ENCODE measurements at places on chromosomes 7 and 10. TPM values are rescaled to one million over a fixed set of nuclear protein-coding genes. Genes with fewer than 3 reads are reported as not detected.

PDZD7 gene
- 5.1 TPM for total RNA-seq

SRGN gene
- not detected for total RNA-seq

CDNF gene
- 0.28 TPM for total RNA-seq

PPP1R17 gene
- total RNA-seq: 2.3 TPM

SUGCT gene
- total RNA-seq: 4.3 TPM

COBL gene
- total RNA-seq: 4.2 TPM

WNT8B gene
- total RNA-seq: 0.10 TPM

MAT1A gene
- 0.52 TPM for total RNA-seq

PNLIPRP3 gene
- not detected for total RNA-seq

MCM10 gene
- total RNA-seq: 28.4 TPM

PDCD4 gene
- total RNA-seq: 17.4 TPM

GRM8 gene
- 2.1 TPM for total RNA-seq

STEAP1 gene
- 3.3 TPM for total RNA-seq

TRIM50 gene
- total RNA-seq: not detected

CACNA2D1 gene
- 14.9 TPM for total RNA-seq

OPN1SW gene
- total RNA-seq: not detected

Data from H7 (cell line).